ENCODE measurements at places on chromosomes 13 and 19. TPM values are rescaled to one million over a fixed set of nuclear protein-coding genes. Genes with fewer than 3 reads are reported as not detected.
A peak's percentile ranks its signal among the peaks of the same experiment; 100 is the strongest.

CGB3 gene
- total RNA-seq: not detected

GAPDHS gene
- total RNA-seq: not detected

- no peak overlapping the region for H3K4me3 ChIP-seq
- H3K27me3 ChIP-seq: no peaks in the 10 kb centered on the region
- peaks cover 46% of the 10 kb centered on the region for H3K4me1 ChIP-seq
- no peak overlapping the region for H3K27ac ChIP-seq
Measured at GRCh38 chr19:10661946-10662345, 7.8 kb downstream of the ILF3 start.

- no peak overlapping the region for H3K4me3 ChIP-seq
- no peaks in the 10 kb centered on the region for H3K36me3 ChIP-seq
- H3K27ac ChIP-seq: no peak overlapping the region
- no peaks in the 10 kb centered on the region for H3K27me3 ChIP-seq
- no peak for DNase-seq
Measured at GRCh38 chr19:4891066-4891465, 11.6 kb downstream of the ARRDC5 start.

GRCh38 chr13:86846501-86846900 is 824.7 kb upstream of the SLITRK5 start:
- H3K36me3 ChIP-seq: no peaks in the 10 kb centered on the region
- no peak for DNase-seq
- H3K27ac ChIP-seq: no peak overlapping the region
- H3K27me3 ChIP-seq: no peaks in the 10 kb centered on the region
- H3K4me3 ChIP-seq: no peak overlapping the region
- H3K4me1 ChIP-seq: no peaks in the 10 kb centered on the region

IGSF23 gene
- not detected for total RNA-seq

- H3K4me1 ChIP-seq: no peaks in the 10 kb centered on the region
- H3K4me3 ChIP-seq: no peak overlapping the region
- no peak for DNase-seq
- H3K36me3 ChIP-seq: peaks cover 7% of the 10 kb centered on the region
- no peak overlapping the region for H3K27ac ChIP-seq
Measured at GRCh38 chr13:98026457-98026857, 73.0 kb downstream of the IPO5 start.

GRCh38 chr19:38063928-38064327 is 156.9 kb downstream of the SIPA1L3 start:
- no peaks in the 10 kb centered on the region for H3K36me3 ChIP-seq
- peaks cover 11% of the 10 kb centered on the region for H3K4me1 ChIP-seq
- H3K27ac ChIP-seq: no peak overlapping the region
- H3K4me3 ChIP-seq: no peak overlapping the region
- DNase-seq: no peak

DNA sequence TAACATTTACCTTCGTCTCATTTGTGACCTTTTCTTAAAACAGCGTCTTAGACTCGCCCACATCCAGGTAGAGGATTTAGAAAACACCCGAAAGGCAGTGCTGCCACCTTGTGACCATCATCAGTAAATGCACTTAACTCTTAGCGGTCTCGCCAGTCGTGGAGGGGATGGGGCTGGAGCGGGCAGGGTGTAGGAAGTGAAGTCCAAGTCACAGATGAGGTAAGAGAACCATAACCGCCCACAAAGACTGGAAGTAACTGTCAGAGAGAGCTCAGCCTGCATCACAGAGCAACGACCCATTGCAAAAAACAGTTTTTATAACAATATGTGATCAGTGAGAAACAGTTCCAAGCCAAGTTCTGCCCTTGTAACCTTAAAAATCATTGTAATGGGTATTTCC is 10.7 kb upstream of the CEACAM3 start:
- no peak overlapping the region for H3K27ac ChIP-seq
- H3K27me3 ChIP-seq: no peaks in the 10 kb centered on the region
- no peak overlapping the region for H3K4me3 ChIP-seq
- no peaks in the 10 kb centered on the region for H3K4me1 ChIP-seq
- H3K36me3 ChIP-seq: no peaks in the 10 kb centered on the region

GRCh38 chr13:100533588-100534041 is 55.0 kb downstream of the GGACT start:
- no peaks in the 10 kb centered on the region for H3K27me3 ChIP-seq
- H3K27ac ChIP-seq: no peak overlapping the region
- no peak overlapping the region for H3K4me3 ChIP-seq
- no peaks in the 10 kb centered on the region for H3K4me1 ChIP-seq
- no peak for DNase-seq

- H3K36me3 ChIP-seq: no peaks in the 10 kb centered on the region
- H3K4me1 ChIP-seq: no peaks in the 10 kb centered on the region
- DNase-seq: no peak
- H3K27me3 ChIP-seq: no peaks in the 10 kb centered on the region
- H3K27ac ChIP-seq: peak overlapping the region; percentile 85
Measured at GRCh38 chr19:37218592-37218935, 550 bp downstream of the ZNF383 start.

DNA sequence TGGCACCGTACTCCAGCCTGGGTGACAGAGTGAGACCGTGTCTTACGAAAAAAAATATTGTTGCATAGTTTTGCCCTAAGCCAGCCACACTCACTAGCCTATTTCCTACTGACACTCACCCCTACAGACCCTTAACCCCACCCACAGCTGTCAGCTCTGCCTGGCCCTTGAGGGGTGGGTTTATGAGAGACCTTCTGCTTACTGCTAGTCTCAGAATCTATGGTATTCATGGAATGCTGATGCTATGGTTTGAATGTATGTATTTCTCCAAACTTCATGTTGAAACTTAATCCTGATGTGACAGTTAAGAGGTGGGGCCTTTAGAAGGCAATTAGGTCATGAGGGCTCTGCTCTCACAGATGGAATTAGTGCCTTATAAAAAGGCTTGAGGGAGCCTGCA is 79.2 kb upstream of the LRCH1 start:
- H3K4me3 ChIP-seq: no peak overlapping the region
- no peak for DNase-seq
- H3K36me3 ChIP-seq: no peaks in the 10 kb centered on the region
- H3K27me3 ChIP-seq: no peaks in the 10 kb centered on the region
- no peak overlapping the region for H3K27ac ChIP-seq

- DNase-seq: peak; percentile 86
- H3K4me3 ChIP-seq: no peak overlapping the region
- H3K27ac ChIP-seq: peak overlapping the region; percentile 84
- no peaks in the 10 kb centered on the region for H3K36me3 ChIP-seq
Measured at GRCh38 chr19:39398297-39398864, 7.2 kb downstream of the MED29 start.

ZNF154 gene
- 1.6 TPM for total RNA-seq

DNA sequence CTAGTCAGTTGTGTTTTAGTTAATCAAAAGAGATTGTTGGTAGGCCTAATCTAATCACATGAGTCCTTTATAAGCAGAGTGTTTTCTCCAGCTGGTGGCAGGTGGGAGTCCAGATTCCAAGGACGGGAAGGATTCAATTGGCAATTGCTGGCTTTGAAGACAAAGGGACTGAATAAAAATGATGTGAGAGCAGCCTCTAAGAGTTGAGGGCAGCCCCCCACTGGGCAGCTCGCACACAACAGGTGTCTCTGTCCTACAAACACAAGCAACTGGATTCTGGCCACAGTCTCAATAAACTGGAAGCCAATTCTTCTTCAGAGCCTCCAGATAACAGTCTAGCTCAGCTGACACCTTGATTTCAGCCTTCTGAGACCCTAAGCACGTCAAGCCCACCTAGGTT is 915.2 kb downstream of the PCDH9 start:
- no peaks in the 10 kb centered on the region for H3K27me3 ChIP-seq
- DNase-seq: no peak
- no peak overlapping the region for H3K27ac ChIP-seq
- H3K4me3 ChIP-seq: no peak overlapping the region
- no peaks in the 10 kb centered on the region for H3K4me1 ChIP-seq
- no peaks in the 10 kb centered on the region for H3K36me3 ChIP-seq

DNA sequence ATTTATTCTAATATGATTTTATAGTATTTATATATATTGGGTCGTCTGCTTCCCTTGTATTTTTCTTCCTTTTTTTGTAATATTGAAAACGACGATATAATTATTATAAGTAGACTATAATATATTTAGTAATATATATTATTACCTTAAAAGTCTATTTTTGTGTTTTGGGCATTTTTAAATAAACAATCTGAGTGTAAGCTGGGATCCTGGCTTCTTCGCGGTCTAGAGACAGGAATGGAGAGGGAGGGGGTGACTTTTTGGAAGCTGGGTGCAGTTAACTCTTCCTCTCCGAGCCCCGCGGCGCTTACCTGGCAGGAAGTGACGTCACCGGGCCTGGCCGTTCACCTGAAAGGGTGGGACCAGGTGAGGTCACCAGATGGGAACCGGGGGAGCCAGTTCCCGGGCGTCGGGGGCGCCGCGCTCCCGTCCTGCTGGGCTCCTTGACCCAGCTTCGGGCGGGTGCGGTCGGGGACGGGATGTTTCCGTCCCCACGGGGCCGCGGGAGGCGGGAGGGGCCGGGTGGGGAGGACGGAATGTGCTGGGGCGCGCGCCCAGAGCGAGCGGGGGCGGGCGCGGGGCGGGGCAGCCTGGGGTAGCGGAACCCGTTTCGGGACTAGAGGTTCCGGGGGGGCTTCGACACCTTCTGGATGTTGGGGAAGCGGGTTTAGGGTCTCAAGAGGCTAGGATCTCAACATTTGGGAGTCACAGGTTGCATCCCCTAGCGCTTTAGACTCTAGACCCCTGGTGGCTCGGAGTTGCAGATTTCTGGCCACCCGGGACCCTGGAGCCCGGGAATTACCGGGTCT is 2.8 kb downstream of the ZFP36 start:
- H3K4me1 ChIP-seq: peaks cover 24% of the 10 kb centered on the region
- H3K4me3 ChIP-seq: peak overlapping the region; percentile 97
- peak; percentile 98 for DNase-seq
- no peaks in the 10 kb centered on the region for H3K27me3 ChIP-seq

- no peaks in the 10 kb centered on the region for H3K36me3 ChIP-seq
- H3K27ac ChIP-seq: no peak overlapping the region
- no peak for DNase-seq
- no peak overlapping the region for H3K4me3 ChIP-seq
- peaks cover 12% of the 10 kb centered on the region for H3K4me1 ChIP-seq
- H3K27me3 ChIP-seq: no peaks in the 10 kb centered on the region
Measured at GRCh38 chr13:33217256-33217655, 68.3 kb downstream of the STARD13 start.

- no peak overlapping the region for H3K27ac ChIP-seq
- H3K4me3 ChIP-seq: no peak overlapping the region
- no peak for DNase-seq
- H3K4me1 ChIP-seq: peaks cover 8% of the 10 kb centered on the region
- no peaks in the 10 kb centered on the region for H3K36me3 ChIP-seq
- no peaks in the 10 kb centered on the region for H3K27me3 ChIP-seq
Measured at GRCh38 chr19:10228393-10228792, 2.7 kb downstream of the S1PR2 start.

DNA sequence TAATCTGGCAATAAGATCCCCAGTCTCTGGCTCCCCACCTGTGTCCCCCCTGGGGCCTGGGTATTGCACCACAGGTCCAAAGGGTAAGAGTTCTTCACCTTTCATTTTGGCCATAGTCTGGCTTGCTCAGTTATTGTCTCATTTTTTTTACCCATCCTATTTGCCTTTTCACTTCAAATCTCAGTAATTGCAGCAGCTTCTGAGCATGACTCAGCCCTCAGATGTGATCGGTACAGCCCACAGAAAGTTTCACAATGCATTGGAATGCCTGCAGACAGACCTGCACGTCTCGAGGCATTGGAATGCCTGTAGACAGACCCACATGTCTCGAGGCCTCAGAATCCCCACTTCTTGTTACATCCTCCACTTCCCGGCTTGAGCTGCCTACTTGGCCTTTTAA is 173.6 kb downstream of the NUFIP1 start:
- no peak overlapping the region for H3K27ac ChIP-seq
- H3K36me3 ChIP-seq: no peaks in the 10 kb centered on the region
- H3K4me1 ChIP-seq: peaks cover under 1% of the 10 kb centered on the region
- no peaks in the 10 kb centered on the region for H3K27me3 ChIP-seq
- H3K4me3 ChIP-seq: no peak overlapping the region
- no peak for DNase-seq

HIPK4 gene
- total RNA-seq: 0.08 TPM

DNA sequence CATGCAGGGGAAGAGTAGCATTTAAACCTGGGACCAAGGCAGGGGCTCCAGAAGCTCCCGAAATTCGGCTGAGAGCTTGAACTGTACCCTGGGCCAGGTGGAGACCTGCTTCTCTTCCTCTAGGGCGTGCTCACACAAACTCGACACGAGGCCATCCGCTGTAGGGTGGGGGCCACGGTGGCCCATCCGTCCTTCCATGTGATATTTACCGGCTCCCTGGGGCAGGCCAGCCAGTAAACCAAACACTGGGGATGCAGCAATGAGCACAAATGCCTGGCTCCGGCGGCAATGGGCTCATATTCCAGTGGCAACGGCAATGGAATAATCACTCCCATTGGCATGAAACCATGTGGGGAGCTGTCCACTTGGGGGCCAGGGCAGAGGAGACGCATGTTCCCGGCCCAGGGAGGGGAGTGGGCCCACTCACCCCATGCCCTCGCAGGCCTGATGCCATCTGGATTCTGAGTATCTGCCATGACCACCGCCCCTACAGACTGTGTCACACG is 10.8 kb downstream of the SH3GL1 start:
- no peaks in the 10 kb centered on the region for H3K36me3 ChIP-seq
- peaks cover 78% of the 10 kb centered on the region for H3K4me1 ChIP-seq
- DNase-seq: peak; percentile 33
- no peaks in the 10 kb centered on the region for H3K27me3 ChIP-seq
- H3K27ac ChIP-seq: peak overlapping the region; percentile 93

GRCh38 chr19:35248310-35249145 is at the start of gene LSR:
Gene LSR, plus strand, starts transcription at chr19:35249002. Its CDS starts 21 bp downstream, at chr19:35249023.
- no peaks in the 10 kb centered on the region for H3K36me3 ChIP-seq
- peaks cover 5% of the 10 kb centered on the region for H3K4me1 ChIP-seq
- DNase-seq: no peak
- H3K4me3 ChIP-seq: peak within 1 kb of the TSS; percentile 59
- no peaks in the 10 kb centered on the region for H3K27me3 ChIP-seq

RNF225 gene
- total RNA-seq: not detected

DNA sequence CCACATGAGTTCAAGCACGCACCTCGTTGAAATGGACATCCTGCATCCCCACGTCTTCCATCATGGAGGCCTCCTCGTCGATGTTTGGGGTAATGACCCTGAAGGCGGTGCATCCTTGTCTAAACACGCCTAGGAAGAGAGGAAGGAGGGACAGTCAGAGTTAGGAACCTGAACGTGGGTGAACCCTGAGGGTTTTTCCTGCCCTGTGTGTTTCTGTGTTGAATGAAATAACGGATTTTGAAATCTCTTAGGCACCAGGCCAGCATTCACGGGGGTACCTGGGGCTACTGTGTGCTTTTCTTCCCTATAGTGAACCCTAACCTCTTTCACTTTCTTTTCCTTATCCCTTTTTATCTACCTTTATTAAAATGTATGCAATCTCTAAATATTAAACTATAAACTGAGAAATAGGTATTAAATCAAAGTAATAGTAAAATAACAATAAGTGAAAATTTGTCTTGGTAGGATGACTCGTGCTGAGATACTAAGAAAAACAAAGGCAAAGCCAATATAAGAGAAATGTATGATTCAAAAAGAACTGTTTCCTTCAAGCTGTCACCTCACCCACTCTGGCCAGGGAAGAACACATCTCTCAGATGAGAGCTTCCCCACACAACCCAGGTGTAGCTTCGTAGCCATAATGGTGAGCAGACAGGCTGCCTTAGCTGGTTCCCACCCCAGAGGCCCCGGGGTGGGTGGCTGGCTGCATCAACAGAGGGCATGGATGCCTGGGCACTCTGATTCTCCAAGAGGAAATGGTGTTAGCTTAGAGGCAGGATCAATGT is 72.1 kb upstream of the SLC15A1 start:
- H3K27ac ChIP-seq: no peak overlapping the region
- no peak overlapping the region for H3K4me3 ChIP-seq
- no peaks in the 10 kb centered on the region for H3K27me3 ChIP-seq
- no peaks in the 10 kb centered on the region for H3K36me3 ChIP-seq
- no peak for DNase-seq

GRCh38 chr19:42433503-42434260 is 6.5 kb upstream of the LIPE start:
- no peaks in the 10 kb centered on the region for H3K27me3 ChIP-seq
- peak overlapping the region; percentile 9 for H3K27ac ChIP-seq
- no peaks in the 10 kb centered on the region for H3K36me3 ChIP-seq
- peak; percentile 83 for DNase-seq
